ENCODE measurements at places on chromosomes 4 and X.

DNA sequence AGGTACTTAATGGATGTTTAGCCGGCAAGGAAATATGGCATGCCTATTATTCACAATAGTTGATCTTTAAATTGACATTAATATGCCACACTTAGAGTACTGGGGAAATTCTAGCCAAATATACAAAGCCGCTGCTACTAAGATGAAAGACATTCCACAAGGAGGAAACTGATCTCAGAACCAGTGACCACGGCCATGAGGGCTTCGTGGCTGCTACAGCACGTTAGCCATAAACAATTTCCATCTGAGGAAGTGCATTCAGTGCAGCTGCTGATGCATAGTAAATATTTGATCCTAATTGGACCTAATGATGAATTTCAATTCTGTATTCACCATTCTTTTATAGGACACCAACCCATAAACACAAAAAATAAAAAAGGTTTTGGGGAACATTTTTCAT, 59.1 kb downstream of the SORBS2 start:
- DNase-seq, result no peak

DNA sequence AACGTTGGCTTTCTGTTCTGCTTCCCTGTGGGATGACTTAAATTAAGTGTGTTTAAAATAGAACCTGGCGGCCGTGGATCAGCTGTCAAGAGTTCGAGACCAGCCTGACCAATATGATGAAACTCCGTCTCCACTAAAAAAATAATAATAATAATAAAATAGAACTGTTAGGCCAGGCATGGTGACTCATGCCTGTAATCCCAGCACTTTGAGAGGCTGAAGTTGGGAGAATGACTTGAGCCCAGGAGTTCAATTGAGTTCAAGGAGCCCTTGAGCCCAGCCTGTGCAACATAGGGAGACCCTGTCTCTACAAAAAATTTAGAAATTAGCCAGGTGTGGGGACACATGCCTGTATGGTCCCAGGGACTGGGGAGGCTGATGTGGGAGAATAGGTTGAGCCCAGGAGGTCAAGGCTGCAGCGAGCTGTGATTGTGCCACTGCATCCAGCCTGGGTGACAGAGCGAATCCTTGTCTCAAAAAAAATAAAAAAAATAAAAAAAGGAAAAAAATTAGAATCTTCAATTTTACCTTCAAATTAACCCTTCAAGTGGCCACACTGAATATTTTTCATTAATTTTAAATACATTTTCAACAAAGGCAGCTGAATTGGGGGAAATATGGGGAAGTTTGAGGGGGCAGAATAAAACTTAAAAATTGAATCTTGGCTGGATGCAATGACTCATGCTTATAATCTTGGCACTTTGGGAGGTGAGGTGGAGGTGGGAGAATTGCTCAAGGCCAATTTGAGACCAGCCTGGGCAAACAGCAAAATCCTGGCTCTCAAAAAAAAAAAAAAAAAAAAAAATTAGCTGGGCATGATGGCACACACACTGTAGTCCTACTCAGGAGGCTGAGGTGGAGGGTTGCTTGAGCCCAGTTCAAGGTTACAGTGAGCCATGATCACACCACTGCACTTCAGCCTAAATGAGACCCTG, 31.8 kb upstream of the HSD17B13 start:
- DNase-seq, result no peak

DNA sequence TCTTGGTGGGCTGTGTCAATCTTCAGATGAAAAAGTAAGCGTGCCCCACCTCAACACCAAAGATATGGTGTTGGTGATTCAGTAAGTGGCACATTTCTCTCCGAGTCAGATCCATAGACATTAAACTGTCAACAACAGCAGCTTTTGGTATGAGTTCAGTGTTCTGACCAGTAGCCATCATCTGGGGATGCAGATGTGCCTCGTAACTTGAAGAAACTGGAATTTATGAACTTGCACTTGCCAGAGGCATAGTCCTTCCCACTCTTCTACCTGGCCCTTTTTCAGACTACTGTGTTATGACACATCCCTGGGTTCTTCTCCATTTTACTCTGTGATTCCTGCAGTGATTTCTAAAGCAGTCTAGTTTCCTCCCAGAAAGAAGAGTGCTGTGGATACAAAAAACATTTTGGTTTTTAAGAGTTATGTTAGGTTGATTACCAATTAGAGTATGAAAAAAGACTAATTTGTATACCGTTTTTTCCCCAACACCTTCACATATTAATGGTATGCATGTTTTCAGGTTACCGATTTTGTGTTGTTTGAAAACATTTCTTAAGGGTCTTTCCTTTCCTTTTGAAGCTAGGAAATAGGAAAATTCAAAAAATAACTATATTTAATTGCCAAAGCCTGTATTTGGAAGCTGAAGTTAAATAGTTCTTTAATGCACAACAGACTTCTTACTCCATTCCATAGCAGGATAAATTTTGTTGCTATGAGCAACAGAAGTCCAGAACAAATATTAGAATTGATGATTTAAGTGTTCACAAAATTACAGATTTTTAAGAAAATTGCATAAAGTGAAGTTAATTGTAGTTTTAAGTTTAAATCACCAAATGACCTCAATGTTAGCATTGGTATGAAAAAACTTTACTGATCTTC, 39.3 kb downstream of the NUDT6 start:
- DNase-seq, result no peak

DNA sequence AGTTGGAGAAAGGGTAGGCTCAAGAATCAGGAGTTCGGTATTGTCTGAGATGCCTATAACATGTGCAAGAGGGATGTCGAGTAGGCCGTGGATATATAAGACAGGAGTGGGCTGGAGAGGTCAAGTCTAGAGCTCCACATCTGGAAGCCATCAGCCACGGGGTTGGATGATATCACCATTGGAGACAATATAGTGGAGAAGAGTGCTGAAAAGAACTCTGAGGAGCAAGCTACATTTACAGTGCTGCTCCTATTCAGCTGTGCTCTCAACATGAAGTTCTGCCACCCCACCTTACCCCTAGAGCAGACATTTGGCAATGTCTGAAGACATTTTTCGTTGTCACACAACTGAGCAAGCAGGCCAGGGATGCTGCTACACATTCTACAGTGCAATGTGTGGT, 20.9 kb upstream of the PLAC1 start:
- DNase-seq, result no peak

DNA sequence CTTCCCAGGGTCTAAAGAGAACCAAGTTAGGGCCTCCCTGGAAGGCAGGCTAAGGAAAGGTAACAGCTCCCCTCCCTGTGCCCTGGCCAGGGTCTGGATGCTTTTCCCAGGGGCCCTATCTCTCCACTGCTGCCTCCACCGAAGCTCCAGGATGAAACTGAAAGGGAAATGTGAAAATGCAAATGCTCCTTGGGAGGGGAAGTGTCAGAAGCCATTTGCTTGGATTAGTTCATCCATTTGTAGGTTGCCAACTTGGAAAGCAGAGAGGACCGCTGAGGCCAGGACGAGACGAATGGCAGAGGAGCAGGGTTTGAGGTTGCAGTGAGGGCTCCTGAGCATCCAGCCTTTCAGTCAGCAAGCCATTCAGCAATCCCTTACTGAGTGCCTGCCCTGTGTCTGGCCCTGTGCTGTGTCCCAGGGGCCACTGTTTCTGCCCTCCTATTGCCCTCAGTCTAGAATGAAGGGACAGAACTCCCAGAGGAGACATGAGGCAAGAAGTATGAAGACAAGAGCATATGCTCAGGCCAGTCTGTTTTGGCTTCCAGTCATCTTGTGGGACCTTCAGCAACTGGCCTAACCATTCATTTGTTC, 45.9 kb upstream of the PGRMC1 start:
- DNase-seq, result no peak

DNA sequence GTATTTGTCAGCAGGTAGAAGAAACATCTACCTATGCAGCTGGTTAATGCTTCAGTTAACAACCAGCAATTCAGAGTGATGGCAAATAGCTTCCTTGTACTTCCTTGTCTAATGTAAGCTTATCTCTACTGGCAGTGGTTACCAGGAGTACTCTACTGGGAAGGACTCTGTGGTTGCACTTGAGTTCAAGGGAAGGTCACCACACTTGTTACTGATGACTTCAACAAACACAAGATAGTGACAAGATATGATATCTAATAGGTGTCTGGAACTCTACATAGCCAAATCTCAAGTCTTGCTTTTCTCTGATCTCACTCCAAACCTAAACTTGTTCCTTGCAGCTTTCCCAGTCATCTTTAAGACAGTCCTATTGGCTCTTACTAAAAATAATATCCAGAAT, 1644.9 kb upstream of the TENM3 start:
- no peak for DNase-seq

GRCh38 chr4:23355258-23355657, 534.6 kb downstream of the PPARGC1A start:
- DNase-seq, result no peak

DNA sequence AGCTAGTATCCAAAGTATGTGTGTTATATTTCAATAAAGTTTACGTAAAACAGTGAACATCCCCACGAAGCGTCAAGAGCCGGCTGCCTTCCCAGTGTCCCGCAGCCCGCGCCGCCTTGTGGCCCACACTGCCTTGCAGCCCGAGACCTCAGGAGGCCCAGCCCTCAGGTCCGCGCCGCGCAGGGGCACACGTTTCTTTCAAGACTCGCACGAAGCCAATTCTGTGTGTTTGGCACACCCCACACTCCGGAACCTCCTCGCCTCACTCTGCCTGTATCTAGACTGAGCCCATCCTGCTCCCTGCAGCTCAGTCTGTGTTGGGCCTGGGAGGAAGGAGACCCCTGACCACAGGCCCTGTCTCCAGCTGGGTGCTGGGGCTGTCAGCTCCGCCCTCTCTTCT, 5.8 kb downstream of the LRPAP1 start:
- DNase-seq, result no peak
